ENCODE measurements at places on chromosomes 1 and 21. TPM values are rescaled to one million over a fixed set of nuclear protein-coding genes. Genes with fewer than 3 reads are reported as not detected.

Gene HES3
- total RNA-seq = not detected

Gene LCE1F
- not detected for total RNA-seq

Gene MYOG
- total RNA-seq = not detected

Gene SLC9C2
- not detected for total RNA-seq

Gene ALX3
- total RNA-seq = not detected

Gene LIN28A
- not detected for total RNA-seq

Gene KRTAP21-2
- total RNA-seq = not detected

Gene AJAP1
- 0.11 TPM for total RNA-seq

Gene ADORA1
- total RNA-seq = 7.5 TPM

Gene GABPA
- 29.3 TPM for total RNA-seq

Gene BTBD8
- total RNA-seq = 4.1 TPM

Gene ELF3
- total RNA-seq = under 0.01 TPM

Gene SLC35D1
- 20.4 TPM for total RNA-seq

Gene CD1C
- total RNA-seq = not detected

Gene FAM177B
- not detected for total RNA-seq

Gene KRTAP13-2
- not detected for total RNA-seq

Gene PLCH2
- total RNA-seq = 0.11 TPM

Gene PLA2G2D
- not detected for total RNA-seq

Gene LDLRAD1
- total RNA-seq = not detected

All from uterine smooth muscle cell (primary cell).